ENCODE measurements at places on chromosomes 3 and 15.
A peak's percentile ranks its signal among the peaks of the same experiment; 100 is the strongest.

DNA sequence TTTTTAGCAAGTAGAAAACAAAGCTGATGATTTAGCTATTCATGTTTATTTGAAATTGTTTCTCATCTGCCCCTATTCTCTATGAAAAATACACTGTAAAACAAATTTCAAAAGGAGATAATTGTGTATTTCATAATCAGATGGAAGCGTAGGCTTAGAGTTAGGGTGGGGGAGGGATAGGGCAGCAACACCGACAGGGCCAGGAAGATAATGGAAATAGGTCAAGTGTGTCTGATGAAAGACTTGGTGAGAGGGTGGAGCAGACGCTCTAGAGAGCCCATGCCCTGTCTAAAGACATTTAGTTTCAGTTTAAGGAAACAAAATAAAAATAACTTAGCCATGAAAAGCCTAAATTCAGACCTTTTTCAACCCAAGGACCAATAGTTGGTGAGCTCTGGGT lies 51.6 kb upstream of the ARL6 start:
- no peak for DNase-seq

- no peak for DNase-seq
Measured at GRCh38 chr3:189673535-189673934, 42.3 kb downstream of the TP63 start.

GRCh38 chr3:192161661-192162060 lies 565.7 kb downstream of the FGF12 start:
- DNase-seq, result no peak

- no peak for DNase-seq
Measured at GRCh38 chr15:100852630-100853029, 27.0 kb upstream of the ALDH1A3 start.

DNA sequence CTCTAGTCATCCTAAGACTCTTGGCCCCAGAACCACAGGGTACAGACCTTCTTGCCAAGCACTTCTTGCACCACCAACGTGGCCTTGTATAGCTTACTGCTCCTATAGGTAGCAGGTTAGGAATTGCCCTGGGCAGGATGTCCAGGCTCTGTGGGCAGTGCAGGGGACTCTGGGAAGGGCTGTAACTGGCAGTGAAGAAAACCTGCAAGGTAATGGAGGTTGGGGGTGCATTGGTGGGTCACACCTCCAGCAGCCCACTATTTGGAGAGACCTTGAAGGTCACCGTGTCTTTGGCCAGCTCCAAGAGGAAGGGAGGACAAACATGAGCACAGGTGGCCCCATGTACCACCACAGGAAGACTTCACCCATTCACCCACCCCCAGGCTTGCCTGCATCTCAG lies 21.3 kb upstream of the XYLB start:
- DNase-seq, result no peak

- no peak for DNase-seq
Measured at GRCh38 chr3:143914257-143914656, 57.4 kb upstream of the DIPK2A start.

DNA sequence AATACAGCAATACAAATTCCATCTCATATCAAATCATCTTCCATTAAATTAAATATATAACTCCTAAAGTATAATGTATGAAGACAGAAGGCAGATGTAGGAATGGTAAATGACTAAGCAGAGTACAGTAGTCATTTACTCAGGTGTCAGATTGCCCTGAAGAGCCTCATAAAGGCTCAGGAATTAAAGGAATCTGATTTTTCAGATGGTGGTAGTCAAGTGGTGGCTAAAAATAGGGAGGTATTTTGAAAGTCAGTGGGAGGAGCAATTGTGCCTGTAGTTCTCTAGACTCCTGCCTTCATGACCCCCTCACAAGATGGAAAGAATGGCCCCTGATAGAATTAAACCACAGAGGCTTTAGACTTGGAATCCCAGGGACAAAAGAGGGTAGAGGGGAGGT lies 142.7 kb upstream of the SYNPR start:
- no peak for DNase-seq

DNA sequence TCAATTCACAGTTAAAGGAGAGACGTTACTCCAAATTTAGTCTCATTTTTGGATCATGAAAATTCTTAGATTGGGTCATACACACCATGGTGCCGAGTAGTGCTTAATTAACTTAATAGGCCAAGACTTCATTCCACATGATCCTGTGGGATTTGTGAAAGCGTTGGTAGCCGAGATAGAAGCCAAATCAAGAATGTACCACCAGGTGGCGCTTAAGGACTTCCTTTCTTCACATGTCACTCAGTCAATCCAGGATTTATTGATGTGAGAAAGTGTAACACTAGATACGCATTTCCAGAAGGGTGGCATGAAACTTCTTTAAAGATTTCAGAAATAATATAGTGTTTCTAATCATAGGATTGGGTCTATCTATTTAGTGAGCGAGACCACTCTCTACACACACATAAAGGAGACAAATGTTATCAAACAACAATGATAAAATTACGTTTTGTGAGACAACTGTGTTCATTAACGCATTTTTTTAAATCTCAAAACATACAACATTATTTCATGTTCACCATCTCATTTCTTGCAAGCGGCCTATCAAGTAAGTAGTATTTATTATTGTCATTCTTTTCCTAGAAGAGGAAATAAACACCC lies 436.1 kb downstream of the CHL1 start:
- peak; percentile 4 for DNase-seq

DNA sequence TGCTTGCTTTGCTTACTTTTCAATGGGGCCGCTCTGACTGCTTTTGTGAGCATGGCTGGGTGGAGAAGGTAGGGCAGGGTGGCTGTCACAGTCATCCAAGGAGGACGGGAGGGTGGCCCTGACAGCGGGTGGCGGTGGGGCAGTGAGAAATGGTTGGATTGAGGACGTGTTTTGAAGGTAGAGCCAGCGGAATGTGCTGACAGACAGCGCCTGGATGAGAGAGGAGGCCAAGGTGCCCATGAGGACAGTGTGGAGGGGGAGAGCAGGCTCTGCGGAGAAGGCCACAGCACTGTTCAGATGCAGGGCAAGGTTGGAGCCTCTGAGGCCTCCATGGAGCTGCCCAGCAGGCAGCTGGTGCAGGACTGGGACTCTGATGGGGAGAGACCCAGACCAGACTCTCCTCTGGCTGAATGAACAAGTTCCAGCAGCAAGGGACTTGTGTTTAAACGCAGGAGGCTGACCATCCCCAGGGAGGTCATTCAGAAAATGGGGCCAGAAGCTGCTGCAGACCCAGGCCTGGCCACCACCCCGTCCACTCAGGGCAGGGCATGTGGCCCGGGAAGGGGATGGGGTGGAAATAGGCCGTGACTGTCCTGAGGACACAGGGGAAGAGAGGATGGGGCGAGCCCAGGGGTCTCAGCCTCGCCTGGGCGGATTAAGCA lies 120.3 kb upstream of the PRR20G start:
- no peak for DNase-seq

GRCh38 chr3:37891227-37891626 lies 29.5 kb downstream of the CTDSPL start:
- DNase-seq, result no peak

DNA sequence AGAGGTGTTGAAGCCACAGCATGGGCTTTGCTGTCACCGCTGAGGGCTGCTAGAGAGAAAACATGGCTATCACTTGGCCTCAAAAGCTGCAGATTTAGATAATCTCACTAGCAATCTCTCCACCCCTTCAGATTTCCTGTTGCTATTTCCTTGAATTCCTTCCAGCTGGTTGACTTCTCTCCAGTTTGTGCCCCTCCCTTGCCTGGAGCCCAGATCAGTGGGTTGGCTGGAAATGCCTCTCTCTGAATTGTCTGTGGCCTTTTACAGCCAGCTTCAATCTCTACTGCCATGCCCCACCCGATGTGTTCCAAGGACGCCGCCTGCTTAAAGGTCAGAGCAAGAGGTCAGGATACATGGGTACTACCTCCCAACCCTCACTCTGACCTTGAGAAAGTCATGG lies 294.1 kb downstream of the NTRK3 start:
- DNase-seq, result no peak

DNA sequence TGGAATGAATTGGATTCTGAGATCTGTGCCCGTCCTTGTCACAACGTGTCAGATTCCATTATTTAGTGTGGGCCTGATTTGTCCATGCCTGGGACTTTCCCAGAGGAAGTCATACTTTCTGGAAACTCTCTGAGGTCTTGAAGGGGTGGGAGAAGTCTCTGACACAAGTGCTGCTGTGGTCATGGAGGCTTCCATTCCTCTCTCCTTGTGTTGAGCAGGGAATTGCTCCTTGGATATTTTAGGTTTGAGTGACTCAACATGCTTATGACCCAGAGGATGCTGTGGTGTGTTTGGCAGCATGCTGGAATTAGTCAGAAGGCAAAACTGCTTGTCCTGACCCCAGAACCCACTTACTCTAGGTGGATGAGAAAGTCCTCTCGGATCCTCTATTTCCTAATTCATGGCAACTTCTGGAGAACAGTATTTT lies 132.1 kb downstream of the LPP start:
- no peak for DNase-seq

- DNase-seq, result no peak
Measured at GRCh38 chr3:12963922-12964701, 109.1 kb downstream of the IQSEC1 start.

DNA sequence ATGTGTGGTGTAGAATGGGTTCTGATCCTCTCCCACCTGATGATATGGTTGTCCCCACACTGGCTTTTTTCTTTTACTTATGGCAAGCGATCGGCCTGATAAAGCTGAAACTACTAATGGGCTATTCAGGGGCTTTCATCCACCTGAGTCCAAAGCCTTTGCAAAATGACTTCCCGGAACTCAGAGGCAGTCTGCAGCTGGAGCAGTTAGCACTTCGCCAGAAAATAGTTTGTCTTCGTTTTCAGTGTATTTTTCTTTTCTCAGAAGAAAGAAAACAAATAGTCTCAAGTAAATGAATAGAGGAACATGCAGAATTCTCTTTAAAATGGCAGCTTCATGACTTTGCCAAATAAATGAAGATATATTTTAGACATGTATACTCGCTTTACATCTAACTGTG lies 306.0 kb upstream of the ADAMTS9 start:
- no peak for DNase-seq

All from activated CD8-positive, alpha-beta memory T cell treated with anti-CD3 and anti-CD28 coated beads for 48 hours (primary cell).